ENCODE measurements at places on chromosomes 2 and 18.

DNA sequence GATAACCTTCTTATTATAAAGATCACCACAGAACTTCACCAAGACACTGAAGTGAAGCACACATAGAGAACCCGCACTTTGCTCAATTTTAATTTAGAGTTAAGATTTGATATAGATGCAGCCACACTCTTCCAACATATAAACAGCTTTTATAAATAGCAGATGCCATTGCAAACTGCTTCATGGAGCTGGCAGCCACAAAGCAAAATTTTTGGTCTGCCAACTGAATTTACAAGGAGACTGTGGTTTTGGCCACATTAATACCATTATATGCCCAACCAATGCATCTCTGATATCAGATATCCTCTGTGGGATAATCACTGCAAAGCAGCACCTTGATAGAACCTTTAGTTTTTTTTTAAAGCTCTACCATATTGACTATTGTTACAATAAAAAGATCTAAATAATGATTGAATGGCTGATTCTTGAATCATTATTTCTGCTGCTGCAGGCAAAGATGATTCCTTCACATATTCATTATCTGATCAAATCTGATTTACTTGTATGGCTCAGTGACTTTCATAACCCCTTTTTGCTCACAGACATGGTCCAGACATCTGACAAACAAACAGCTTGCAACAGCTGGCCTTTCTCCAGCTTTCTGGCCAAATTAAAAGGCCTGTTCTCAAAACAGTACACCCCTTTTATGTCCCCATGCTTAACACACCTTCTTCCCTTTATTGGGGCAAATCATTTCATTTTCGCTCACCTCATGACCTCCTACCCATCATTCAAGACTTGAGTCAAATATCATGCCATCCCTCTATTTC is 88.4 kb downstream of the METTL4 start:
- no peak for DNase-seq

DNA sequence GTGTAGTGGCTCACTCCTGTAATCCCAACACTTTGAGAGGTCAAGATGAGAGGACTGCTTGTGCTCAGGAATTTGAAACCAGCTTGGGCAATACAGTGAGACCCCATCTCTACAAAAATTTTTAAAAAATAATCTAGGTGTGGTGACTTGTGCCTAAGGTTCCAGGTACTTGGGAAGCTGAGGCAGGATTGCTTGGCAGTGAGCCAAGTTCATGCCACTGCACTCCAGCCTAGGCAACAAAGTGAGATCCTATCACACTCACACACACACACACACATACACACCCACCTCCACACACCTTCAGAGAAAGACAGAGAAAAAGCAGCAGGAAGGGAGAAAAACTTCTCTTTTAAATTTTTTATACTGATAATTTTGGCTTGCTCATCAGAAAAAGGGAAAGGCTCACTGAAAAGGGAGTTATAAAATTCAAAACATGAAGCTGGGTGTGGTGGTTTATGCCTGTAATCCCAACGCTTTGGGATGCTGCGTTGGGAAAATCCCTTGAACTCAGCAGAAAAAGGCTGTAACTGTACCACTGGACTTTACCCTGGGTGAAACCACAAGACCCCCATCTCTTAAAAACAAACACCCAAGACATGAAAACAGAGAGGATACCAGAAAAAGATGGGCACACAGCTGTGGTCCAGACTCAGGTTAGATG is 25.7 kb downstream of the FAM168B start:
- DNase-seq: no peak

DNA sequence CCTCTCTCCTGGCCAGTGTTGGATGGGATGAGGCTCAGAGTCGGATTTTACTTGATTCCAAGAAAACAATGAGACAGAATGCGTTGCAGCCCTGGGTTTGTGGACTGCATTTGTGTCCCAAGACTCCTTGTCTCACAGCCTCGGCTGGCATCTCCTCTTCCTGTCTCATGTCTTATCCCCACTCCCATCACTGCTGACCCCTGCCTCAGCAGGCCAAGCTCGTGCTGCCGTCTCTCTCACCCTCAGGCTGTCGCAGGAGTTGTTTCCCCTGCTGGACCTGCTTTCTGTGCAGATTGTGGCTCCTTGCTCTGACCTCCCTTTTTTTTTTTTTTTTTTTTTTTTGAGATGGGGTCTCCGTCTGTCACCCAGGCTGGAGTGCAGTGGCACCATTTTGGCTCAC is 70.2 kb upstream of the RALBP1 start:
- DNase-seq: no peak

GRCh38 chr2:216465579-216466195 is 33.0 kb upstream of the RPL37A start:
- no peak for DNase-seq

- no peak for DNase-seq
Observed at GRCh38 chr18:57234346-57234745, 87.5 kb downstream of the BOD1L2 start.

- DNase-seq: no peak
Observed at GRCh38 chr2:16245481-16246054, 305.2 kb downstream of the MYCN start.

DNA sequence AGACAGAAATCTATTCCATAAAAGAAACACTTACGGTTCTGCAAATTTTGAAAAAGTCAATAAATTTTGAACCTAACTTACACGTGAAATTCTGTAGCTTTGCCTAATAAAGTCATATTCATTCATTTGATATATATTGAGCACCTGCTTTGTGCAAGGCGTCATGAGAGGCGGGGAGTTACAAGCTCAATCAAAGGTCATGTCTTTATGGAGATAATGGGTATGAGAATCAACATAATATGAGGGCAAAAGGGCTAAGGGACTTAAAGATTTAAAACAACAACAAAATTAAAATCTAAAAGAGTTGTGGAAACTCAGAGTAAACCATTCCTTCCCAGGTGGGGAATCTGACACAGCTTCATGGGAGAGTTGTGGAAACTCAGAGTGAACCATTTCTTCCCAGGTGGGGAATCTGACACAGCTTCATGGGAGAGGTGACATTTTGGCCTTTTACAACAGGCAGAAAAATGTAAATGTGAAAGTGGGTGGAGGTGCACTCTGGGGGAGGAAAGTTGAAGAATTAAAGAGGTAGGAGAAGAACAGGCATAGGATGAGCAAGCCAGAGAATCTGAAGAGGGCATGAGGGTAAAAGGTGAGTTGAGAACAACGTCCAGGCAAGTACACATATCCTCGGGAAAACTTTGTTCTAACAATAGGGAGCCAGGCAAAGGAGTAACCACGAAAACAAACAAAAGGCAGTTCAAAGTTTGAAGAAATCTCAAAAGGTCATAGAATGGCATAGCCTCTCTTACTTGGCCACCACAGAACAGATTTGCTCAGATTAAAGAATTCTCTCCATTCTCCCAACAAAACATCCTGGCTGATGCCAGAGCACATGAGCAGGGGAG is 49.5 kb upstream of the CD226 start:
- no peak for DNase-seq

DNA sequence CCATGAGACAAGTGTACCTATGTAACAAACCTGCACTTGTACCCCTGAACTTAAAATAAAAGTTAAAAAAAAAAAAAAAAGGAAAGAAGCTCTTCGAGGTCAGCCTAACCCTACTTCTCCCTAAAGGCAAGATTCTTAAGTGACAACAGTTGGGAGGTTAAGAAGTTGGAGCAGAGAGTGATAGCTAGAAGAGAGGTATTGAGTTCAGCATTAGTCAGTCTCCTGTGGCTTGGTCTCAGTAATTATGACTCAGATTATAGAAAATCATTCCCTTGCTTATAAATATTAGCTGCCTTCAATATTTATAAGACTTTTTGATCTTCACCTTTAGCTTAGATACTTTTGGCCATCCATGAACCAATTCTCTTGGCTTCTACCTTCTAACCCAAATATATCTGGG is 926.8 kb upstream of the SLC39A10 start:
- DNase-seq: no peak

DNA sequence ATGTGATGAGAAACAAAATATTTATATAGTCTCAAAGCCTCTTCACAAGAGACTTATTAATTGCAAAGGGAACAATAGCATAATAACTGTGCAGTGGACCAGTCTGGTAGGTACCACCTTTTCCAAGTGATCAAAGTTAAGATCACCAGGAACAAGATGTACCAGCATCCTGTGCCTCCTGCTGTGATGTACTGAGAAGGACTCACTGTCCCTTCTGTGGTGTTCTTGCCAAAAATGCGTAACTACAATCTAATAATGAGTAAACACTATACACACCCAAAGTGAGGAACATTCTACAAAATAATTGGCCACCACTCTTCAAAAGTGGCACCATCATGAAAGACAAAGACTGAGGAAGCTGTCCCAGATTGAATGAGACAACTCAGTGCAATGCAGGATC is 14.5 kb downstream of the GNLY start:
- no peak for DNase-seq

GRCh38 chr2:64913357-64913869 is 75.8 kb upstream of the SLC1A4 start:
- no peak for DNase-seq

- no peak for DNase-seq
Observed at GRCh38 chr2:30264274-30264673, 32.9 kb downstream of the LBH start.

DNA sequence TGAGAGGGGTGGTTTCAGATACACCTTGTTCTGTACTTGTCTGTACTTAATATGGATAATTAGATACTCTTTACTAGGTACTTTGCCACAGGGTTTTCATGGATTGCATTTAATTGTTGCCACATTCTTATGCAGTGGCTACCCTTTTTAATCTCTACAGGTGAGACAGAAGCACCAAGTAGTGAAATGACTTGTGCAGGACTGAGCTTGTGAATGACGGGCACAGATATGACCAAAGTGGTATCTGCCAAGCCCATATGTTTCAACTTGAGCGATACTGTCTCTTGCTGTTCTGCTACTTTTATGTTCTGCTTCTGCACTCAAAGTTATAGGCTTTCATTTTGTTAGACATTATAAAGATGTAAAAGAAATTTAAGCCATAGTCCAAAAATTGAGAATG is 288.2 kb downstream of the ARHGAP15 start:
- no peak for DNase-seq

DNA sequence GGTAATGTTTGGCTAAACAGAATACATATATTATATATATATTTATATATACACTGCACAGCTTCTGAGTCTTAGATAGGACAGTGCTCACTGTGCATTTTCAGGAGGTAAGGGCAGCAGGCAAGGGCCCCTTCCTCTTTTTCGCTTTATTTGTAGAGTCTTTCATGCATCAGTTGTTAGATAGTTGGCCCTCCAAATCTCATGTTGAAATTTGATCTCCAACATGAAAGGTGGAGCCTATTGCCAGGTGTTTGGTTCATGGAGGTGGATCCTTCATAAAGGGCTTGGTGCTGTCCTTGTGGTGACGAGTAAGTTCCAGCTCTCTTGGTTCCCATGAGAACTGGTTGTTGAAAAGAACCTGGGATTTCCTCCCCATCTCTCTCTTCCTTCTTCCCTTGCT is 48.1 kb downstream of the TSN start:
- no peak for DNase-seq

DNA sequence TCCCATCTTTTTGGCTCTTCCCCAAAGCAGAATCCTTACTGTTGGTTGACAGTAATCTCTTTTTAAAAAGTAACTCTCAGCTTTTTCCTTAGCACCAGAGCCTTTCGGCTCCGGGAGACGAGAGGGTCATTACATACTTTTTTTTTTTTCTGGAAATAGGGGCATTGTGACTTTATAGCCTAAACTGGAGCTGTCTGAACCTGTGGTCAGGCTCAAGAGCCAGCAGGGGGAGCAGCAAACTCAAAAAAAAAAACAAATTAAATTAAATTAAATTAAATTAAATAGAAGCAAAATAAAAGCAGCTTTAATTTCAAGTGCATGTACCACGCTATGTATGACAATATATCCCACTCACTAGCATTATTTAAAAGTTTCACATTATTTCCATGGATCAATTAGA is 156.6 kb downstream of the DTNA start:
- no peak for DNase-seq

DNA sequence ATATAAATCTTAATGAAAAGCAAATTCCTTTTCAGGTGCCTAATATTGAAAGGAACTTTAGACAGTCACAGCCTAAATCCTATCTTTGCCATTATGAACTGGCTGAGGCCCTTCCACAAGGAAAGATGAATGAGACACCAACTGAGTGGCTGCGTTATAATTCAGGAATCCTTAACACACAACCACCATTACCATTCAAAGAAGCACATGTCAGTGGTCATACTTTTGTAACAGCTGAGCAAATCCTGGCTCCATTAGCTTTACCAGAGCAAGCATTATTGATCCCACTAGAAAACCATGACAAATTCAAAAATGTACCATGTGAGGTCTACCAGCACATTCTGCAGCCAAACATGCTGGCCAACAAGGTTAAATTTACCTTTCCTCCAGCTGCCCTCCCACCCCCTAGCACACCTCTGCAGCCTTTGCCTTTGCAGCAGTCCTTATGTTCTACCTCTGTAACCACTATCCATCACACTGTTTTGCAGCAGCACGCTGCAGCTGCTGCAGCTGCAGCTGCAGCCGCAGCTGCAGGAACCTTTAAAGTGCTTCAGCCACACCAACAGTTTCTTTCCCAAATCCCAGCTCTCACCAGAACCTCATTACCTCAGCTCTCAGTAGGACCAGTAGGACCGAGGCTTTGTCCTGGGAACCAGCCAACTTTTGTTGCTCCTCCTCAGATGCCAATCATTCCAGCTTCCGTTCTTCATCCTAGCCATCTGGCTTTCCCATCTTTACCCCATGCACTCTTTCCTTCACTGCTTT is 340.1 kb downstream of the ZNF804A start:
- DNase-seq: no peak

DNA sequence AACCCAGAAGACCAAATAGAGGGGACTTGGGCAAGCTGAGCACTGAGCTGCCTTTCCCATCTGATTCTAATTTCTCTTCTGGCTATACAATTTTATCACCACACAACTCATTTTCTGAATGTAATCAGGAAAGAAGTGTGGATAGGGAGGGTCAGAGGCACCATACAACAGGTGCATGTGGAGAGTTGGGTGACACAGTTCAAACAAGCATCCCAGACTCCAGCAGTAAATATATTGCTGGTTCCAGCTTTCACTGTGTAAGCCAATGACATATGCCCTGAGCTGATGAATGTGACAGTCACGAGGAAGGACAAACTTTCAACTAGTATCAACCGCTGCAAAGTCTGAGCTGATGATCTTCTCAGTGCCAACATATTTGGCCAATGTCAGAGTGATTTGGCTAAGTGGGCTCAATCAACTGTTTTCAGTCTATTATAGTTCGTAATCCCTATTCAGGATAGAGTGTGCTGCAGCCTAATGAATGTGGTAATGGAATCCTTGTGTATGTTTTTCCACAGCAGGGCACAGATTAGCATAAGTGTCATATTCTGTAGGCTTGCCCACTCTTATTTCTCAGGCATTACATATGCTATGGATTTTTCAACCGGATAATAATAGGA is 109.9 kb upstream of the MEIS1 start:
- no peak for DNase-seq

All from muscle of arm (tissue), 14 donors.